ENCODE measurements at places on chromosomes 5 and 9. TPM values are rescaled to one million over a fixed set of nuclear protein-coding genes. Genes with fewer than 3 reads are reported as not detected.

Gene NUTM2G
- not detected for total RNA-seq

Gene PCDHGA1
- 1.8 TPM for total RNA-seq

Gene EMB
- 11.6 TPM for total RNA-seq

Gene PCDHGA8
- total RNA-seq, result 2.6 TPM

Gene TIMD4
- not detected for total RNA-seq

Gene UNC5A
- not detected for total RNA-seq

All from fibroblast of lung (primary cell).